ENCODE measurements at places on chromosomes 2 and 18.

DNA sequence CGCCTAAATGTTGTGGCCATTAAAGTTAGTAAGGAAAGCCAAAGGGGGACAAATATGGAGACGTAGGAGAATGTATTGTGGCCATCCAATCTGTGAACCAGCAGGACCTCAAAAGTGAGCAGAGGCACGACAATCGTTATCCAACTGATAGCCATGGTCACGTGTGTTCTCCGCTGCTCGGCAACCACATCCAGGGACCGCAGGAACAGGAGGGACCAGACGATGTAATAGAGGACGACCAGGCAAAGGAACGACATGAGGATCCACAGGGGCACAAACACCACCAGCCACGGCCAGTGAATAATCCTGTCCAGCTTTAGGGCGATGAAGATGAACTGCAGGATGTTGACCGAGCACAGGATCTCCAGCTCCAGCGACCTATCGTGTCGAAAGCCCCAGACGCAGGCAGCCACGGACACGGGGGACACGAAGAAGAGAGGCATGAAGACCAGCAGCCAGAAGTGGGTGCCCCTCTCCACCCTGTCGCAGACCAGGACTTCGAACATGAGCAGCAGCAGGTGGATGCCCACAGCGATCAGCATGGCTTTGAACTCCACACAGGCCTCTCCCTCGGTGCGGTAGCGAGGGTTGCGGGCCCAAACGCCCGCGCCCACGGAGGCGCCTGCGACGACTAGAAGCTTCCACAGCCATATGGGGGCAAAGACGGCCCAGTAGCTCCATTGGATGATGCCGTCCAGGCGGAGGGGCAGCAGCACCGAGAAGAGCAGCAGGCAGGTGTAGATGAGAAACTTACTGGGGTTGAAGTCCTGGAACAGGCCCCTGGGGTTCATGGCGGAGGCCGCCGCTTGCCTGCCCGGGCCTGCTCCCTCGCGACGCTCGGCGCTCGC lies 790 bp downstream of the TMEM185B start:
- DNase-seq: no peak

DNA sequence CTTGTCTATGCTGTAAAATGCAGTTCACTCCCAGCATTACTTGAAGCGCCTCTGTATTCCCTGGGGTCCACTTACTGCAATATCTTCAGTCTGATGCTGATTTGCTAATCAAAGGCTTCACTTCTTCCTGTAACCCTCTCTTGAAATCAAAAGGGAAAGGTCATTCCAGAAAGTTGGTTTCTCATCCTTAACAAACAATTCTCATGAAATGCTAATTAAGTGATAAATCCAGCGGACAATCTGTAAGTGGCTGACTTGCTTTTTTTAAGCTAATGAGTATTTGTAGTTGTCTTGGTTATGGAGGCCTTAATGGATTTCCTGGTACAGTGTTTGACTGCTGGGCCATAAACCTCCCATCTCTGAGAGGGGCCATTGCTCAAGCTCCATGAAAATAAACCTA lies 499.6 kb upstream of the HS6ST1 start:
- DNase-seq: no peak

- DNase-seq: no peak
These were observed 4.8 kb downstream of the PDK1 start for GRCh38 chr2:172560721-172561120.

DNA sequence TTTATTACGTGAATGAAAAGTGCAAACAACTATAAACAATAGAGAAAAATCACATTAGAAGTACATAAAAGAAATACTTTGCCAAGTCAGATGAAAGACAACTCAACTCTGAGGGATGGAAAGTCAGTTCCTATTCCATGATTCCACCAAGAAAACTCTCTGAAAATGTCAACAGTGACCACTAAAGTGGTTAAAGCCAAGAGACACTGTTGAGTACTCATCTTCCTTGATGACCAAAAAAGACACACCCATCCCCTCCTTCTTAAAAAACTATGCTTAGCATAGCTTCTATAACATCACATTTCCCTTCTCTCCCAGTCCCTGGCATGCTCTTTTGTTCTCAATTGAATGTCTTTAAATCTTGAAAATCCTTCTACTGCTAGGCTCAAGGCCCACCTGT lies 160.0 kb downstream of the TCF4 start:
- DNase-seq: no peak

- peak; percentile 69 for DNase-seq
These were observed 53.7 kb downstream of the HS1BP3 start for GRCh38 chr2:20596973-20597859.

- DNase-seq: no peak
These were observed 169.1 kb upstream of the MC4R start for GRCh38 chr18:60541661-60542060.

GRCh38 chr2:26492749-26493515 lies 15.0 kb upstream of the OTOF start:
- no peak for DNase-seq

- no peak for DNase-seq
These were observed 52.6 kb downstream of the DPP10 start for GRCh38 chr2:114495046-114495445.

DNA sequence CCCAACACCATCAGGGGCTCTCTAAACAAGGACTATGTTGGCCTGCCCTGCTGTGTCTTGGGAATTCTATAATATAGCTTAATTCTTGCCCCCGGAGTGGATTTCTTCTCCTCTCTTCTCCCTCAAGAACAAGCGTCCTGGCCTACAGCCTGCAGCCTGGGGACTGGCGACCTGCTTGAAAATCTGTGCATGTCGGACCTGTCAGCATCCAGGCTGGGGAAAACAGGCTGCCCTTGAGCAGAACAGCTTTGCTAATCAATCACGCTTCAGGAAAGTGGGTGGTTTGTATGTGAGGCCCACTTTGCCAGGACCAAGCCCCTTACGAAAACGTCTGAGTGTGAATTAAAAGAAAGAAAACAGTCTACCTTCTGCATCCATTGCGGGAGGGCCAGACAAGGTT lies 116.7 kb downstream of the BCL2 start:
- no peak for DNase-seq

- DNase-seq: no peak
These were observed 82.9 kb downstream of the NUP35 start for GRCh38 chr2:183207110-183207509.

All from HuH-7 (cell line).